ENCODE measurements at places on chromosomes 12 and 14.

DNA sequence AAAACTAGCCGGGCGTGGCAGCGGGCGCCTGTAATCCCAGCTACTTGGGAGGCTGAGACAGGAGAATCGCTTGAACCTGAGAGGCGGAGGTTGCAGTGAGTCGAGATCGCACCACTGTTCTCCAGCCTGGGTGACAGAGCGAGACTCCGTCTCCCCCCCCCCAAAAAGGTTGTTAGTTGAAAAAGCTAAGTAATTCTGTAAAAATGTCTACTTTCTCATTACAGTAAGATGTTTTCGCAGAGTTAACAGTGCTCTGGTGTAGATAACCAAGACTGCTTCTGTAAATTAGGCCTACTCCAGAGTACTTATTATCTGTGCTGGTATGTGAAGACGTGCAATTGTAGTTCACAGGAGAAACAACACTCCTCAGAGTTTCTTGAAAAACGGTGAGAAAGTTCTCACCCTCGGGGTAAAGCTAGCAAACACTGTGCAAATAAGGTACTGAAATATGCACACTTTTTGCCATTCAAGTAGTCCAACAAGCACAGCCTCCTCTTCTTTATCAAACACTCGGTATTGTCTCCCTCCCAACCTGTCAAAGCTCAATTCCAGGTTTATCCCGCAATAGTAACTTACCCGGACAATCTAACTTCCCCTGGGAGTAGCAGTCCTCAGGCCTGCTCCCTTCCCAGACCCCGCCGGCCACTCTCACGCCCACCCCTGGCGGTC is 974 bp downstream of the BTBD7 start:
- no peak for DNase-seq

GRCh38 chr14:102927346-102927877 is 4.9 kb downstream of the AMN start:
- no peak for DNase-seq

DNA sequence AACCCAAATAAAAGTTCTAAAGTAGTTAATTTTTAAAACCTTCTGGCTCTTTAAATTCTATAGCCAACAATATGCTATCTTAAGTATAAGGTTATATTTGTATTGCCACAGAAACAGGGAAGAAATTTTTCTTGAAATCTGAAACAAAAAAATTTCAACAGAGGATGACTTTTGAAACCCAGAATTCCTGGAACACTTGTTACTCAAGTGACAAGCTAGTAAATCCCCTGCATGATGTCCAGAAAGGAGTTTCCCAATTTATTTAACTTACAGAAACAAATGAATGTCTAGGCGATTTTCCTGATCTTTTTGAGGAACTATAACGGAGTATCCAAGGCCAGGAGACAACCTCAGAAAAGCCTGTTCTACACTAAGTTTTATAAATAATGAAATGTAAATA is 69.6 kb downstream of the SLC41A2 start:
- DNase-seq, result no peak

DNA sequence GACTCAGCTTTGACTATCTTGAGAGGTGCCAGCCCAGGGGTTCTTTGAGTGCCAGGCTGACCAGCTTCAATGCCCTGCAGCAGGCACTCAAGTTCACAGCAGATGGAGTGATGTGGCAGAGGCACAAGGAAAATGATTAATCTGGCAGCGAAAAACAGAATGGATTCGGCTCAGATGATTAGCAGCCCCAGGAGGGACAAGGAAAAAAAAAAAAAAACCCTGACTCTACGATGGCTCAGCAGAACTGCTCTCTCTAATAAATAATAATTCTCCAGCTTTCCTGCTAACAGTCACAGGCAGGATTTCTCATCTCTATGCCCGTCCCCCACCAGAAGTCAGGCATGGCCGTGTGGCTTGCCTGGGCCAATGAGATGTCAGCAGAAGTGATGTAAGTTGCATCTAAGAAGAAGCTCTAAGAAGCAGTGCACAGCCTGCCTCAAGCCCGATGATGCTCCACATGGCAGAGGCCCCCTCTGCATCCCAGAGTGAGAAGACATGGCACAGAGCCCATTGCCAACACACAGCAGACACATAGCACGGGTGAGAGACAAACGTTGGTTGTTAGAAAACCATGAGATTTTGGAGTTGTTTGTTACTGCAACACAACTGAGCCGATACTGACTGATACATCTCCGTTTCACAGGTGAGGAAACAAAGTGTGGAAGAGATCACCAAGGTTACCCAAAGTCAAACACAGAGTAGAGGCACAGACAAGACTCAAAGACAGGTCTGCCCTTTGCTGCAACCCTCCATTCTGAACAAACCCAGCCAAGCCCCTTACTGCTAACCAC is 111.0 kb downstream of the SCARB1 start:
- DNase-seq, result peak; percentile 70

- DNase-seq, result peak; percentile 90
These were observed 717 bp downstream of the UBC start for GRCh38 chr12:124913474-124914391.

DNA sequence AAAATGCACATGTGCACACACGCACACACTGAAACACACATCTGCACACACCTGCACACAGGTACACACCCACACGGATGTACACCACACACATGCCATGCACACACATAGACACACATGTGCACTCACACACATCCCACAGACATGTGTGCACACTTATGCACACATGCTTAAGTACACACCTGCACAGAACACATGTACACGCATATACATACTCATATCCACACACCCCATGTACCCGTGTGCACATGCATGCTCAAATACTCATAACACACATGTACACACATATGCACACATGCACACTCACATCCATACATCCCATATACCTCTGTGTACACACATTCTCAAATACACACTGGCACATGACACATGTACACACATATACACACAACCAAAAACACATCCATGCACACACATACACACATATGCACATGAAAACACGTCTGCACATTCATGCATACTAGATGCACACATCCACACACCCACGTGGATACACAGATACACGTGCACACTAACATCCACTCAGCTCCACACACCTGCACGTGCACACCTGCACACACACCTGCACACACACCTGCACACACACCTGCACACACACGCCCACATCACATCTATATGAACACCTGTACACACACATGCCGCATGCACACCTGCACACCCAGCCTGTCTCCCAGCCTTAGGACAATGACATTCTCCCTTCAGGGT is 336.7 kb downstream of the ADGRD1 start:
- no peak for DNase-seq

DNA sequence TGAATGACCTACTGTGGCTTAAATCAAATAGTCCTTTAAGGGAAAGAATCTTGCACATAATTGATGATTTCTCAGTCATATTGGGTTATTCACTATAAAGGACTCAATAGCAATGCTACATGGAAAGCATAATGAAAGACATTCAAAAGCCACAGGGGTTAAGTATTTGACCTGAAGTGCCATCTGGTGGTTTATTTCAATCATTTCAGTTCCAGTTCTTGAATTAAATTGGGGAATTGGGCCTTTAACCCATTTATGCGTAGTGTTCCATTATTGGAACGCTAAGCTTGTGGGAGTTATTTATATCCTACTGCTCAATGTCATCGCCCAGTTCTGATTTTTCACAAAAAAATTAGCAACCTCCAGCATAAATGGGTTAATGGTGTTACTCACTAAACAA is 41.3 kb upstream of the C12orf71 start:
- peak; percentile 43 for DNase-seq

GRCh38 chr12:63090716-63091115 is 60.3 kb downstream of the AVPR1A start:
- DNase-seq, result no peak

DNA sequence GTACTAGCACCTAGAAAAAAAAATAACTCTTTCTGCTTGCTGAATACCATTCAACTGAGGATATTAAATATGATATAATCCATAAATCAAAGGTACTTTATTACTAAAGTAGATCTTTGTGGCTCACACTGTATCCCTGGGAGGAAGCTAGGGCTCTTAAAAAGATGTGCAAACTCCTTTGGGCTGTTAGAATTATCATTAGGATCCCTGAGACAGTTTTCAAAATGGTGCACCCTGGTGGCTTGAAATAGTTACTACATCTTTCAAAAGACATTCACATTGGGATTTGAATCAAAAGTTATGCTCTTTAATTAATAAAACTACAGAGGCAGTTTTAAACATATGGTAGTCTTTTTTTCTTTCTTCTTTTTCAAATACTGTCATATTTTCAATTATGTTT is 228.5 kb upstream of the G2E3 start:
- no peak for DNase-seq

- DNase-seq, result no peak
These were observed 3.1 kb upstream of the PNMA1 start for GRCh38 chr14:73717266-73717665.

Measured in CD14-positive monocyte (primary cell).